ENCODE measurements at places on chromosomes 2 and 18.

GRCh38 chr2:36618381-36618780 is 20.4 kb upstream of the FEZ2 start:
- no peak for DNase-seq

GRCh38 chr2:105877945-105878344 is 133.2 kb downstream of the NCK2 start:
- no peak for DNase-seq

GRCh38 chr2:239961662-239962613 is 63.2 kb downstream of the NDUFA10 start:
- no peak for DNase-seq

DNA sequence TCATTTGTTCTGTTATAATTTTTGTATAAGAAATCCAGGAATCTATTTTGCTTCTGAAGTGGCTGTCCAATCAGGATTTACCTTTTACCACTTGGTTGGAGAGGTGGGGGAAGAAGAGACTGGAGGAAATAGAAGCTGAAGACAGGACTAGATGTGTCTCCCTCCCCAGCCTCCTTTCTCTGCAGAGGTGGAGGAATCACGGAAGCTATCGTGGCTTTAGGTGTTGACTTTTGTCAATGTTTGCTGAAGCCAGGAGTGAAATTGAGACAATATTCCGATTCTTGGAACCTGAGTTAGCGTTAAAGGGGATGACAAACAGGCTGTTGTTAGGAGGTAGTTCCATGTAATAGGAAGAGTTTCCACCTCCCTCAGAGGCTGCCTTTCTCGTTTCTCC is 43.5 kb downstream of the PDCL3 start:
- no peak for DNase-seq

- DNase-seq, result no peak
Observed at GRCh38 chr2:19045151-19045550, 313.3 kb downstream of the OSR1 start.

All from activated CD8-positive, alpha-beta memory T cell treated with anti-CD3 and anti-CD28 coated beads, Interleukin-2, amount 50 U/mL, for 48 hours (primary cell).